ENCODE measurements at places on chromosomes 4 and X. TPM values are rescaled to one million over a fixed set of nuclear protein-coding genes. Genes with fewer than 3 reads are reported as not detected.

DNA sequence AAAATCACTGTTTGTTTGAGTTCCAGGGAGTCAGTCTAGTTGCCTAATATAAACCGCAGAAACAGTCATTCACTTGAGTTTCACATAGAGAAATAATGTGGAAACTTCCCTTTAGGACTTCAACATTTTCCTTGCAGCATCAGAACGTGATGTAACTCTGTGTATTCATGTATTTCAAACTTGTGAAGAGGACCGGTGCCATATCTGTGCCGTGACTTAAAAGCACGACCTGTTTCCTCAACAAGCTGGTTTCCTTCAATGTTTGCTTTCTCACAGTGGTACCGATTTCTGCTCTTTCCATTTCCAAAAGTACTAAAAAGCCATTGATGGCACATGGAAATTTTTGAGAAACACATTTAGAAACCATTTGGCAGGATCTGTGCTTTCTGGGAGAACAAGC lies 166.6 kb upstream of the RAPGEF2 start:
- DNase-seq, result no peak

Gene XAGE1A
- polyA plus RNA-seq, result not detected

- DNase-seq, result peak; percentile 4
These were observed 282.9 kb downstream of the USP46 start for GRCh38 chr4:52376132-52376704.

Gene HDX
- 1.2 TPM for polyA plus RNA-seq

GRCh38 chr4:25081866-25082471 lies 51.2 kb upstream of the LGI2 start:
- DNase-seq, result no peak

DNA sequence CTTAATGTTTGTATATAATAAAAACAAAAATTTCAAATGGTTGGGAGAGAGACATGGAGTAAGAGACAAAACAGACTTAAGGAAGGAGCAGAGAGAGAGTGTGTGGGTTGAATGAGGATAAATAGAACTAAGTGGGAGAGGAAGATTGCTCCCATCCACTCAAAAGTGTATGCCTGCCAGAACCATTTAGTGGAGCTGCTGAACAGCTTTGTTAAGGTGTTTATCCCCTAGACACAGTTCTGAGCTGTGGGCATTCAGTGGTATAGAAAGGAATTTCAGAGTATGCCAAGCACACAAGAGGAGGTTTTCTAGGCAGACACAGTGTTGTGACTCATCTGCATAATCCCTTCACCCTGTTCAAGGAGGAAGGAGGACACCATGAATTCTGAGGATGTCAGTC lies 508.6 kb upstream of the EPHA5 start:
- peak; percentile 35 for DNase-seq

DNA sequence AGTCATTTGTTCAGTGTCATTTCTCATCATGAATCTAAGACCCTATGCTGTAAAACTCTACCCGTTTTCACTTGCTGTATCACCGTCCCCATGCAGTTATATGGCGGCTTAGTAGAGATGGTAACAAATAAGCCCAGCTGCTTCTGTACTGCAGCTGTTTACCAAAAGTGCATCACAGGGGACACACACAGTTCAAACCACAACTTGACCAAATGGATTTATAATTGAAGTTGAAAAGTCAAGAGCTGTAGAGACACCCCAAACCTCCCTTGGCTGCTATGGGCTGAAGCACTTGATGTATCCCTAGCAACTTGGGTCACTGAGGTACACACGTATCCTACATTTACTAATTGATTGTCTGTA lies 219.0 kb upstream of the FGF13 start:
- no peak for DNase-seq

- DNase-seq, result no peak
These were observed 72.1 kb downstream of the PARM1 start for GRCh38 chr4:75004755-75005668.

Gene NLGN3
- 0.27 TPM for polyA plus RNA-seq

DNA sequence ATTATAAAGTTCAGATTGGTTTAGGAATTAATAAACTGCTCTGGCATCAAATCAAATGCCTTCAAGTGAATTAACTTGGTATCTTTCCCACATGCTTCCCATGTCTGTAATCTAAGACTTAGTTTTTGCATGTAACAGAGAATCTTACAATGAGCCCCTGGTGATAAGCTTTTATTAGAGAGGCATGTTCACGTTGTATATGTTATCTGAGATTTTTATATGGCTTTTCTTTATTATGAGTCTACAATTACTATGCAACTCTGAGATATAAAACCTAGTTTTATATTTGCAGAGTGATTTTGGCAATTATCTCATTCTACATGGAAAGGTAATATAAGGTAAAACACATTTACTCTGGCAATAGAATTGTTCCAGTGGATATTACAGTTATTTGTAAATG lies 1578.4 kb upstream of the IGFBP7 start:
- DNase-seq, result no peak

- DNase-seq, result no peak
These were observed 469.1 kb downstream of the GBA3 start for GRCh38 chr4:23161787-23162186.

GRCh38 chrX:24480400-24480865 lies 15.3 kb downstream of the PDK3 start:
- no peak for DNase-seq

DNA sequence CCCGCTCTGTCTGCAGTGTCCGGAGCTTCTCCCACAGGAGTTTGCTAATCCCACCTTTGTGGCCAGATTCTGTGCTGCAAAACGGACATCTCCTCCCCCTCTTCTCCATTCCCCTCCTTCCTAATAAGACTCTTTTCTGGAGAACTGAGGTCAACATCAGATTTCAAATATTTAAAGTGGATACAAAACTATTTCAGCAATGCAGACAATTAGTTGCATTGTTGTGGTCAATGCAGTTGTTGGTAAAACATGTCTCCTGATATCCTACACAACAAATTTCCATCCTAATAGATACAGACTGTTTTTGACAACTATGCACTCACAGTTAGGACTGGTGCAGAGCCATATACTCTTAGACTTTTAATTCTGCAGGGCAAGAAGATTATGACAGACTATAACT lies 5.1 kb upstream of the MCUB start:
- no peak for DNase-seq

GRCh38 chr4:47837094-47837907 lies 566 bp downstream of the CORIN start:
- no peak for DNase-seq

DNA sequence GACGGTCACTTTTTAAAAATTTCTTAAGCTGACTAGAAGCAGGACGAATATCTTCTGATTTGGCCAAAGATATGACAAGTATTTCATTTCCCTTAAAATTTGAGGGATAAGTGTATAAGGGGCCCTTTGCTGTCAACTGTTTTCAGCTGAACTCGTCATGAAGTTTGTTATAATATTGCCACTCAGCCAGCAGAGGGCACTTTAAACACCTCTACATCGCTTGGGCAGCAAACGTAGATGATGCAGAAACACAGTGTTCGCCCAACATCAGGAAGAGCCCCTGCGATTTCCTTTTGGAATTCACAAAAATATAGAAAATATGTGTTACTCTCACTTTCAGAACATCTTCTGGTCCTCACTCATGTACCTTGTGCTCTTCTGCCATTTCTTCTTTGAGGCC lies 435.7 kb upstream of the FMR1 start:
- no peak for DNase-seq

DNA sequence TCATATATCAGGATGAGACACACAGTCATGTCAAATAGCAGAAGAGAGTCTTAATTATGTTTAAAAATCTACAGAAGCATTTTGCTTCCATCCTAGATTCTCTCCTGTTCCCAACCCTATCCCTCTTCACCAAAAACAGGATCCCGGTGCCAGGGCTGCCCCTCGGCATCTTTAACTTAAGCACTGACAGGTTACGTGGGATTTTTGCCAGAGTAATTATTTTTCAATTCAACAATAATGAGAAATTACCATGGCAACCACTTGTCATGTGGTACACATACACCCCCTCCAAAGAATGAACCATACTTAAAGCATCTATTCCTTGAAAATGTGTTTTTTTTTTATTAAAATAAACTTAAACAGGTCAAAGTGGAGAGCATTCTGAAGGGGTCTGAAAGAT lies 130.6 kb downstream of the LDB2 start:
- no peak for DNase-seq

DNA sequence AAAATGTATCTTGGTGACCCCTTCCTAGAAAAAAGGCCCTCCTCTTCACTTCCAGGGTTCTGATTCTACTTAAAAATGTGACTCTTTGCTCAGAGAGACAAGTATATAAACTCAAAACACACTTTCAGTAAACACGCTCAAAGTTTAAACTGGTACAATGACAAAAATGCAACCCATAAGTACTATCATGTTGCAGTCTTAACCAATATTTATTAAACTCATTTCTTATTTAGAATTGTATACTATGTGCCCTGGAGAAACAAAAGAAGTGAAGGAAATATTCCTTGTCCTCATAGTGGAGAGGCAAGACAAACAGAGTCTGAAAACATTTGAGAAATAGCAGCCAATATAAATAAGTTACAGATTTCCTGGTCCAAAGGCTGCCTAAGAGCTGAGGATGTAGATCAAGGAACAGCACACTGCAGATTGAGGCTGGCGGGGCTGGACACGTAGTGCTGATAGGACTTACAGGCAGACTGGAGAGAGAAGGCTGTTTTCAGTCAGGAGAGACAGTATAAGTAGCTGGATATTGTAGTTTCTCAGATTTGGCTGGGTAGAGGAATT lies 39.1 kb upstream of the ANXA3 start:
- DNase-seq, result no peak

DNA sequence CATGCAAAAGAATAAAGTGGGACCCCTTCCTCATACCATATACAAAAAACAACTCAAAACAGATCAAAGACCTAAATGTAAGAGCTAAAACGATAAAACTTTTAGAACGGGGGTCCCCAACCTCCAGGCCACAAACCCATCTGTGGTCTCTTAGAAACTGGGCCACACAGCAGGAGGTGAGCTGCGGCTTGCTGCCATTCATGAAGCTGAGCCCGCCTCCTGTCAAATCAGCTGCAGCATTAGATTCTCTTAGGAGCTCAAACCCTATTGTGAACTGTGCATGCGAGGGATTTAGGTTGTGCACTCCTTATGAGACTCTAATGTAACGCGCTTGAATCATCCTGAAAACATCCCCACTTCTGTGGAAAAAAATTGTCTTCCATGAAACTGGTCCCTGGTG lies 7.0 kb upstream of the GATA1 start:
- no peak for DNase-seq

Gene CXCL6
- polyA plus RNA-seq, result 0.06 TPM

- DNase-seq, result no peak
These were observed 1.1 kb downstream of the GAB1 start for GRCh38 chr4:143337600-143338287.

GRCh38 chrX:24243188-24243587 lies 70.7 kb downstream of the SUPT20HL2 start:
- DNase-seq, result no peak

DNA sequence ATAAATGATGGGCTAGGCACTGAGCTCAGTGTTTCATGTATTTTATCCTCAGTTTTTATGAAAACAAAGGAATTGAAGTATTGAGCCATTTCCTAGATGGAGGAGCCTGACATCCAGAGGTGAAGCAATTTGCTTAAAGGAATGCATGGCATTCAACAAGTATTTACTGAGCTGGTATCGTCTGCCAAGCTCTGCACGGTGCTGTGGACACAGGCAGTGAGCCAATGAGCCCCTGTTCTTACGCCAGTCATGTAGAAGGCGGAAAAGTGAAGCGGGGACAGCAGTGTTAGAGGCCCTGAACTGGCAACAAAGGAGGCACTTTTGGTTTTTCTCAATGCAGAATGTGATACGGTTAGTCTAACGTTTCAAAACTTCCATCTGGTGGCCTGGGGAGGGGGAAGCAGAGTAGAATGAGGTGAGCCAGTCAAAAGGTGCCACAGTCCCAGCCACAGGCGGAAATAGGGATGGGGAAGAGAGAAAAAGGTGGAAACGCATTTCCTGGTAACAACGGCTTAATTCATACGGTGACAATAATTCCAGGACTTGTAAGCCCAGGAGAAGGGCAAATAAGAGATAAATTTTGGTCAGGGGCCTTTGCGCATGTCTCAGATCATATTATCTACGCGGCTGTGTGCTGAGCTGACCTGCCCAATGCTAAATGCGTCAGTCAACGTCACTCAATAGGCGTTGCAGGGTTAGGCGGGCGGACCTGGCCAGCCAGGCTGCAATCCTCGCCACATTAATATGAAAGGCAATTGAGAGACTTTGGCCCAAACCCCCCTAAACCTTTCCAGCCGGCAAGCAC lies 133.9 kb downstream of the AFAP1 start:
- DNase-seq, result no peak

- DNase-seq, result peak; percentile 87
These were observed 12.6 kb downstream of the SRD5A3 start for GRCh38 chr4:55358668-55359067.
